NCI-H446 treated with DMSO at 0.1 percent for 48 hours (cell line): ENCODE measurements at places on chromosomes 11 and 22.

GRCh38 chr11:83294208-83294607 is 8.0 kb upstream of the CCDC90B start:
- no peak for DNase-seq

GRCh38 chr11:86070142-86071056 is 1.5 kb upstream of the PICALM start:
- DNase-seq: no peak

GRCh38 chr11:11230802-11231562 is 122.1 kb downstream of the CSNK2A3 start:
- no peak for DNase-seq

GRCh38 chr22:32561163-32561562 is 86.6 kb downstream of the FBXO7 start:
- DNase-seq: no peak

GRCh38 chr22:48299124-48299523 is 1528.5 kb downstream of the BRD1 start:
- DNase-seq: no peak

DNA sequence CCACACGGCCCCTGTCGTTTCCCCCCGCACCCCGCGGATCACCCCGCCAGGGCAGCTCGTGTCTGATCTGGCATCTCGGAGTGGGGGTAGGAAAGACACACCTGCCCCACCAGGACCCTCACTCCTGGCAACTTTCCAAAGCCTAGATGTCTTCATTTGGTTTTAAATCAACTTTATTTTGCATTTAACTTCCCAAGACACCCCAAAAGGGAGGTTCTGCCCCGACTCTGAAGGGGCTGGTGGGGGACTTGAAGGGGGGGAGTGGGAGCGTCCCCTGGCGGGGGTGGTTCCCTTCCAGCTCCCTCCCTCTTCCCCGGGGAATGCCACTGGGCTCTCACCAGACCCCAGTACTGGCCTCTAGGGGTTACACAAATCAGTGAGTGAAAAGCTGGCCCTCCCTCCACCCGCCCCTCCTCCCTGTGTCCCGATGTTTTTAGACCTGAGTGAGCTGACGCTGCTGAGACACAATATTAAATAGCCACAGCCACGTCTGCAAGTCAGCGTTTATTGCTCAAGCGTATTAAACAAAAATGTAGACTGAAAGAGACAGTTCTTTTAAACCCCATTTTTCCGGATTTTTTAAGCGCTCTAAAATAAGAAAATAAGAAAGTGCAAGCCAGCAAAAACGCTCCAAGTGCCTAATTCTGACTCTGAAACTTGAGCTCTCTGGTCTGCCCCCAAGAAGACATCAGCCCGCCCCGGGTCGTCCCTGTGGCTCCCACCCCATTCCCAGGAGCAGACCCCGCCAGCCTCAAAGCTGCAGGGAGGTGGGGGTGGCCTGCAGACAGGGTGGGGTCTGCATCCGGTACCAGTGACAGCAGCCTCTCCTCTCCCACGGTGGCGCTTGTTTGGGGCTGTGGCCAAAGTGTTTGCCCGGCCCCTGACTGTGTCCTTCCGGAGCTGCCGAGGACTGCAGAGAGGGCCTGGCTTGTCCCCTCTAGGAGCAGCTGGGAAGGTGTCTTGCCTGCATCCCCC is 1.1 kb upstream of the TTLL8 start:
- no peak for DNase-seq

GRCh38 chr11:68792400-68792966 is 41.2 kb upstream of the TESMIN start:
- no peak for DNase-seq

DNA sequence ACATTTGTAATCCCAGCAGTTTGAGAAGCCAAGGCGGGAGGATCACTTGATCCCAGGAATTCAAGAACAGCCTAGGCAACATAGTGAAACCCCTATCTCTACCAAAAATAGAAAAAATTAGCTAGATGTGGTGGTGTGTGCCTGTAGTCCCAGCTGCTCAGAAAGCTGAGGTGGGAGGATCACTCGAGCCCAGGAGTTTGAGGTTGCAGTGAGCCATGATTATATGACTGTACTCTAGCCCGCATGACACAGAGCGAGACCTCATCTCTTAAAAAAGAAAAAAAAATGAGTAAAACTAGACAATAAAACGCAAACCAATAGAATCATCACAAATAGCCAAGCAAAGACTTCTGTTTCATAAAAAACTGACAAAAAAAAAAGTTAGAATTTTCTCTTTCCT is 21.8 kb downstream of the NUCB2 start:
- no peak for DNase-seq

DNA sequence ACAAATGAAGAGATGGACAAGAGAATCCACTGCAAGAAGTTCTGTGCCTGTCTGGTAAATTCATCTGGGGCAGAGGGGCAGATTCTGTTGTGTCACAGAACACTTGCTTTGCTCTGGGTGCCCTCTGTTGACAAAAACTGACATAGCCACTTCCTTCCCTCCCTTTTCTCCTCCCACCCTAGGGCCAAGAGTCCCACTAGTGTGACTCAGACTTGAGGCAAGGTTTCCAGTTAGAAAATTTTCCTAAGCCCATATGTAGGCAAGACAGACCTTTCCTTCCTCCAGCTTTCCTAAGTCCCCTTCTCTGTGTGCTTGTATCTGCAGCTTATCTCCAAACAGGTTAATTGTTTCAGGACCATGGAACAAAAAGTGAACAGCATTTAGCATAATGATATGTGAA is 106.8 kb downstream of the RBFOX2 start:
- DNase-seq: peak; percentile 56

DNA sequence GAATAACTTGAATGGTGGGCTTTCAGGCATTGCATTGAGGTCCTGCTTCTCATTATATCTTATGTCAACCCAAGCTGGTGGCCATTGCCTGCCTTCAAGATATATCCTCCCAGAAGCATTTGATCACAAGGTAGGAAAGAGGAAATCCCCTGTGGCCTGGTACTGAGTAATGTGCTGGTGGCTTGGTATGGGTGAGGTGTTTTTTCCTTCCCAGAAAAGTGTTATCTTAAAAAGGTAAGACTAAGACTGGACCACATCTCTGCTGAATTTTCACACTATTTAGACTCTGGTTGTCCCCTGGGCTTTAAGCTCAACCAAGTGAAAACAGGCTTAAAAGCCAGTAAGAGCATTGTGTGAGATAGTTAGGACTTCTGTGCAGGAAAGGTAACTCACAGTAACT is 3.7 kb downstream of the INSC start:
- no peak for DNase-seq

- peak; percentile 58 for DNase-seq
These were observed 27.8 kb upstream of the AMOTL1 start for GRCh38 chr11:94740083-94741021.

GRCh38 chr11:64014356-64014755 is 21.4 kb upstream of the FLRT1 start:
- DNase-seq: no peak

DNA sequence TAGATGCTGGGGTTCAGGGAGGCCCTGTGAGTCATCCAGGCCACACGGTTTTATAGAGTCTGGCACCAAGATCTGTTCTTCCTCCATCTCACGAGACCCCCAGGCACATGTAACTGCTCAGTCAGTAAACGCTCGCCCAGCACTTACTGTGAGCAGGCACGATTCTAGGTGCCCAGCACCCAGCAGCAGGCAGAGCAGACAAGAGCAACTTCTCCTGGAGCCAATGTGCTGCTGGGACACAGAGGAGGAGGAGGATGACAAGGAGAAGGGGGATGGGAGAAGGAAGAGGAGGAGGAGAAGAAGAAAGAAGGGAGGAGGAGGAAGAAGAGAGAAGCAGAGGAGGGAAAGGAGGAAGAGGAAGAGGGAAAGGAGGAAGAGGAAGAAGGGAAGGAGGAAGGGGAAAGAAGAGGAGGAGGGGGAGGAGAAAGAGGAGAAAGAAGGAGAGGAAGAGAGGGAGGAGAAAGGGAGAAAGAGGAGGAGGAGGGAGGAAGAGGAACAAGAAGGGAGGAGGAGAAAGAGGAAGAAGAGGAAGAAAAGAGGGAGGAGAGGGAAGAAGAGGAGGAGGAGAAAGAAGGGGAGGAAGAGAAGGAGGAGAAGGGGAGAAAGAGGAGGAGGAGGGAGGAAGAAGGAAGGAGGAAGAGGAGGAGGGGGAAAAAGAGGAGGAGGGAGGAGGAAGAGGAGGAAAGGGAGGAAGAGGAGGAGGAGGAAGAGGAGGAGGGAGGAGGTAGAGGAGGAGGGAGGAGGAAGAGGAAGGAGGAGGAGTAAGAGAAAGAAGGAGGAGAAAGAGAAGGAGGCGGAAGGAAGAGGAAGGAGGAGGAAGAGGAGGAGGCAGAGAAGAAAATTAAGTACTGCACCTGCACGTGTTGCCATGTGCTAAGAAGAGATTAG is 77.6 kb upstream of the RTL6 start:
- DNase-seq: no peak

GRCh38 chr22:38462960-38463784 is 4.7 kb upstream of the KDELR3 start:
- no peak for DNase-seq
